ENCODE measurements at places on chromosomes 11 and 22. TPM values are rescaled to one million over a fixed set of nuclear protein-coding genes. Genes with fewer than 3 reads are reported as not detected.

TUB gene
- 4.6 TPM for total RNA-seq

SNX32 gene
- not detected for total RNA-seq

MOV10L1 gene
- total RNA-seq, result 0.47 TPM

HMOX1 gene
- total RNA-seq, result 306 TPM

HORMAD2 gene
- not detected for total RNA-seq

SCO2 gene
- total RNA-seq, result 1.7 TPM

LRRC4C gene
- total RNA-seq, result 1.1 TPM

MFRP gene
- not detected for total RNA-seq

C11orf91 gene
- total RNA-seq, result not detected

PGA5 gene
- total RNA-seq, result not detected

LIPT2 gene
- total RNA-seq, result 3.3 TPM

MPZL2 gene
- total RNA-seq, result 128 TPM

DEUP1 gene
- total RNA-seq, result not detected

CD248 gene
- total RNA-seq, result 85.6 TPM

OR10A2 gene
- not detected for total RNA-seq
